ENCODE measurements at places on chromosomes 5 and 9.

DNA sequence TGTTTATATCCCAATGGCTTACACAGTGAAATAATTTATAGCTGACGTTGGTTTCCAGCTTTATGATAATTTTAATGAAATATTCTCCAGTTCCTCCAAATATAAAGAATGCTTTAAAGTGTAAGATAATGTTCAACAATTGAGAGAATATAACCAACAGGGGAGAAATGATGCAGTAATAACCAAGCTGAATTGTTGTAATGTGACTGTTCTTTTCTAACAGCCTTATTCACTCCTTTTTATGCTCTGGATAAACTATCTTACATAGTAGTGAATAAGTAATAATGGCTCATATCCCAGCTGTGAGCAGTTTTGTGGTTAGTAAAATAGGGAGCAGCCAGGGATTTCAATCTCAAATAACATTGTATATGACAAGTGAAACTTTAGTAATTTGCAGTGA lies 2348.7 kb upstream of the ACO1 start:
- no peak for DNase-seq

- DNase-seq, result no peak
Observed at GRCh38 chr5:9337928-9338595, 207.8 kb downstream of the SEMA5A start.

DNA sequence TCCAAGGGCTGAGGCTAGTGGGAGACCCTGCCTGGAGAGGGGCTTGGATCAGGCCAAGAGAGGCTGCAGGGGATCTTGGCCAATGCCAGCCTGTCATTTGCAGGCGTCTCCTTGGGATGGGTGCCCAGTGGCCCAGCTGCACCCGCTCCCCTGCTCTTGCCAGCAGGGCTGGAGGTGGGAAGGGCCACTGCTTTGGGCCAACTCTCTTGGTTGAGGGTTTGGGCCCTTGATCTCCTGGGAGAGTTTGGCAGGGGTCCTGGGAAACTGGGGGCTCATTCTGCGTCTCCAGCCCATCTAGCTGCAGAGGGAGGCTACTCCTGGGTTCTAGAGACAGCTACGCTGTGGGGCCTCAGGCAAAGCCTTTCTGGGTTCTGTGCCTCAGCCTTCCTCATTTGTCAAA lies 10.5 kb downstream of the PSD2 start:
- DNase-seq, result no peak

DNA sequence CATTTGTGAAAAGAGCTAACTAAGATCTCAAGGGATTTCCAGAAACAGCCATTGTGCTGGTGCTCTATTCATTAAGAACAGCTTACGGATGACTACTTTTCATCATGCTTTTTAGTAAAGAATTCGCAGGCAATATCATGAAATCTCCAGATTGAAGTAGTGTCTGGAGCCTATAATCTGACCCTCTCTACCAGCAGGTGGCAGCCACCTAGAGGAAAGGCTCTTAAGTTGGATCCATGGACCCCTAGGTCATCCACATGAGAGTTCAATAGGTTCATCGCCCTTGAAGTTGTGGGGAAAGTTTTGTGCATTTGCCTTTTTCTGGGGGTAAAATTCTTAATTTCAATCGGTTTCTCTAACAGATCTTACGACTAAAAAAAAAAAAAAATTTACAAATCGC lies 82.3 kb downstream of the SLC1A3 start:
- DNase-seq, result no peak

GRCh38 chr9:17739022-17739421 lies 160.2 kb downstream of the SH3GL2 start:
- DNase-seq, result no peak

- no peak for DNase-seq
Observed at GRCh38 chr5:77128411-77129061, 41.5 kb upstream of the ZBED3 start.

- DNase-seq, result no peak
Observed at GRCh38 chr5:131792896-131793295, 3.9 kb downstream of the FNIP1 start.

GRCh38 chr9:136824496-136825225 lies 16.9 kb downstream of the RABL6 start:
- no peak for DNase-seq

- DNase-seq, result no peak
Observed at GRCh38 chr5:174556756-174557155, 167.6 kb upstream of the MSX2 start.

DNA sequence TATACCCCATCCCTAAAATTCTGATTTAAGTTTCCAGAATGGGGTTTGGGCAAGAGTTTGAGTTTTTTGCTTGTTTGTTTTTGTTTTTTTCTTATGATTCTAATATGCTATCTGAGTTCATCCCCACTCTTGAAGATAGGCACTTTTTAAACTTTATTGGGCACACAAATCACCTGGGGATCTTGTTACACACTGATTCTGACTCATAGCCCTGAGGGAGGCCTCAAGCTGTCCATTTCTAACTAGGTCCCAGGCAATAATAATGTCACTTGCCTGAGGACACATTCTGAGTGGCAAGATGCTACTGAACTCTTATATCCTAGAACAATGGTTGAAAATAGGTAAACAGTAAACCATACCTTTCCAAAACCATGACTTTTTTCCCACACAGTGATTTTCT lies 22.8 kb upstream of the ABLIM3 start:
- DNase-seq, result no peak

DNA sequence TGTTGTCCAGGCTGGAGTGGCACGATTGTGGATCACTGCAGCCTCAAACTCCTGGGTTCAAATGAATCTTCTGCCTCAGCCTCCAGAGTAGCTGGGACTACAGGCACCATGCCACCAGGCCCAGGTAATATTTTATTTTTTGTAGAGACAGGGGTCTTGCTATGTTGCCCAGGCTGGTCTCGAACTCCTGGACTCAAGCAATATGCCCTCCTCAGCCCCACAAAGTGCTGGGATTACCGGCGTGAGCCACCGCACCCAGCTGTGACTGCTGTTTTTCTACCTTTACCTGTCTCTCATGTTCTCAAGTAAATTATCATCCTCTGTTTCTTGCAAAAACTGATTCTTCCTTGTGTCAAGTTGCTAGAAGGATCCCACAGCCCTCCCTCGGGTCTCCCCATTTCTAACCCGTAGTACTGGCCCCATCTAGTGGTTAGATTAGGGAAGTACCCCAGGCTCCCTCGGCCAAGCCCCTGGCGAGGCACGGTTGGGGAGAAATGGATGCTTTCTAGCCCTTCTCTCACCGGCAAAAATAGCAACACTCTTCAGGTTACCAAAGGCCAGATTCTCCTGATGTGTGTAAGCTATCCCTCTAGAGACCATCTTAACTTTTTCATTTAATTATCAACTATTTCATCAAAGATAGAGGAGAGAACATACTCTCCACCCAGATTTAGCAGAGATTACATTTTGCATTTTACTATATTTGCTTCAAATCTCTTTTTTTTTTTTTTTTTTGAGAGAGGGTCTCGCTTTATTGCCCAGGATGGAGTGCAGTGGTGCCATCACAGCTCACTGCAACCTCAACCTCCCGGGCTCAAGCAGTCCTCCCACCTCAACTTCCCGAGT lies 19.2 kb upstream of the TOR1B start:
- DNase-seq, result peak; percentile 64

DNA sequence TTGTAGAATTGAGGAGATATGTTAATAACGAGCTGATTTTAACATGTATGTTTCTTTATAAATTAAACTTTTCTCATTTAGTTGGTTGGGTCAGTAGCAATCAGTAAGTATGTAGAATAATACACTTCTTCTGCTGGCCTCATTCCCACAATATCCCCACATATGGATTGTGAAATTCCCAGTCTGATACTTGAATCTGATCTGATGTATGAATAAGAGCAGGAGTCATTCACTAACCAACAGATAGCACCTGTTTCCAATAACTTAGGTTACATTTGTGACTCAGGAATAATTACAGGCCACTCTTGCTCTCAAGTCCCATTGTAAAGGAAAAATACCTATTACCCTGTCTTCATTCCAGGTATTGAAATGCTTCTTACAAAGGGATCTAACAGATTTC lies 23.9 kb downstream of the SLC36A1 start:
- no peak for DNase-seq

GRCh38 chr9:8456344-8456743 lies 656.8 kb upstream of the DMAC1 start:
- DNase-seq, result no peak

GRCh38 chr5:110510146-110510545 lies 216.3 kb downstream of the TMEM232 start:
- DNase-seq, result no peak

- no peak for DNase-seq
Observed at GRCh38 chr5:179266291-179267070, 78.8 kb downstream of the ADAMTS2 start.

DNA sequence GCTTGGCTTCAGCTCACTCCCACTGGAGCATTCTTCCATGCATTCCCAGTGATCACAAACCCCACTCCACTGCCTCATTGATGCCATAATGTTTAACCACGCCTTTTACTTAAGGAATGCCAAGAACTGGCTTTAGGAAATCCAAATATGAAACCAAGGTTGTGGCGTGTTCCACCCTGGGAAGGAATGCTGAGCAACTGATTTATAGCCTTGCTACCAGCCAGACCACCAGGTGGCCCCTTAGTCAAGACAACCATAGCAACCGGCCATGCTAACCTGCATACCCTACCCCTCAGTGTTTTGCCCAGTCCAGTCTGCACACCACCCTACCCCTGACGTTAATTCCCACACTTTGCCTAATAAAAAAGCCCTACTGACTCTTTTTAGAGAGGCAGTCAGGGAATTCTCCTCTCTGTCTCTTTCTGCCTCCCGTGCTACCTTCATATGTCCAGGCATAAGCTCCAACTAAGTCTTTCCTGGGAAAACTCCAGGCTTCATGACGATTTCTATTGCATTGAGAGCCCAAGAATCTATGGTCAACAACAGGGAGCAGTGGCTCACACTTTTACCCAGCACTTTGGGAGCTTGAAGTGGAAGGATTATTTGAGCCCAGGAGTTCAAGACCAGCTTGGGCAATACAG lies 27.0 kb upstream of the PRRC2B start:
- DNase-seq, result no peak

DNA sequence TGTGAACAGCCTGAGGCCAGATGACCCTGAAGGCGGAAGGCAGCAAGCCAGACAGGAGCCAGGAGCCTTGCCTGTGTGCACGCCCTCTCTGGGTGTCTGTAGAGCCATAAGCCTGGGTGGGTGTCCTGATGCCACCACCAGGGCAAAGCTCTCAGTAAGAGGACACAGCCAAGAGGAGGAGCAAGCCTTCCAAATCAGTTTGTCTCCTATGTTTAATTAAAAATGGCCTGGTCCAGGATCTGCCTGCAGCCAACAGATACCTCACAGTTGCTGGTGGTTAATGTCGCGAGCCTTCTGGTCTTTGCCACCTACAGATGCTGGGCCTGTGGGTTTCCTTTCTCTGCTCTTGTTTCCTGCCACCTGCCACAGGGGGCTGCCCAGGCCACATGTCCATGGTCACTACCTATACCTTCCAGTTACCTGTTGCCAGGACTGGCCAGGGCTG lies 56.9 kb downstream of the SYK start:
- DNase-seq, result no peak

GRCh38 chr9:117211280-117211679 lies 203.6 kb downstream of the ASTN2 start:
- no peak for DNase-seq

DNA sequence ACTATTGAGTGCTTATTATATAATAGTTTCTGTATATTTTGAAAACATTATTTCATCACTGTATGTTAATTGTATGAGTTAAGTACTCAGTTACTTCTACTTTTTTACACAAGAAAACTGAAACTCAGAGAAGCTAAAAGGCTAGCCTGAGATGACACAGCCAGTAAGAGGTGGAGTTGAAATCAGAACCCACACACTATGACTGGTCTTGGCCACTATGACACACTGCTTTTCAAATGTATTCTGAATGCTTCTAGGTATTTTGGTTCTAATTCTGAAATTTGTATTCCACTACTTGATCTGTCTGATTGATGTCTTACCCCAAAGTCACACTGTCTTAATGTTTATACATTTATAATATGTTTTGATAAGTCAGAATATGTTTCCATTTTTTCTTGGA lies 181.8 kb downstream of the ZDHHC21 start:
- no peak for DNase-seq

DNA sequence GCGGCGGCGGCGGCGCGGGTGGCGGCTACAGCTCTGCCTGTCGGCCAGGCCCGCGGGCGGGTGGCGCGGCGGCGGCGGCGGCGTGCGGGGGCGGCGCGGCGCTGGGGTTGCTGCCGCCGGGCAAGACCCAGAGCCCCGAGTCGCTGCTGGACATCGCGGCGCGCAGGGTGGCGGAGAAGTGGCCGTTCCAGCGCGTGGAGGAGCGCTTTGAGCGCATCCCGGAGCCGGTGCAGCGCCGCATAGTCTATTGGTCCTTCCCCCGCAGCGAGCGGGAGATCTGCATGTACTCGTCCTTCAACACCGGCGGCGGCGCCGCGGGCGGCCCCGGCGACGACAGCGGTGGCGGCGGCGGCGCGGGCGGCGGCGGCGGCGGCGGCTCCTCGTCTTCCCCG lies 296 bp downstream of the ZSWIM6 start:
- DNase-seq, result peak; percentile 16

- no peak for DNase-seq
Observed at GRCh38 chr5:116561658-116562057, 13.0 kb downstream of the SEMA6A start.

DNA sequence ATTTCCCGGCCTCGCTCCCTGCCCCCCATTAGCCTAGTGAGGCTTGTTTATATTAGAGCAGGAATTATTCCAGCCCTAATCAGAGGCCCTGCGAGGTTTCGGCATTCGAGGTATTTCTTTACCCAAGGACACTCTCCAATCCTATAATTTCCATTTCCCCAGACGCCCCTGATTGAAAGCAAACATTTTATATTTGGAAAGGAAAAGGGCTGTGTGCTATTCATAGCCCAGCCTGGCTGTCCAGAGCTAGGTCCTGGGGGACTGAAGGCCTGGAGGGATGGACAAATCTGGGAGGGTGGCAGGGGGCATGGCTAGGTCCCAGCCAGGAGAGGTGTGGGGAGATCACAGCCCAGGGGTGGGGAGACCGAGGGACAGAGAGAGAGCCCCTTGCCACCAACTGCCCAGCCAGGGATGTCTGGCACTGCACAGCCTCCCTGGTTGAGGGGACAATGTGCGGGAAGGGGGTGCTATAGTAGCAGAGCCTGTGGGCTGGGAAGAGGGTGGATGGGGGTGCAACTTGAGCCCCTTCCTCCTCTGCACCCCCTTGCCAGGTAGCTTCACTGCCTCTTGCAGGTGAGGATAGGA lies 125.1 kb downstream of the BARX1 start:
- no peak for DNase-seq

- no peak for DNase-seq
Observed at GRCh38 chr5:174837919-174838902, 113.8 kb downstream of the MSX2 start.

- no peak for DNase-seq
Observed at GRCh38 chr9:89795538-89796195, 190.9 kb downstream of the GADD45G start.

DNA sequence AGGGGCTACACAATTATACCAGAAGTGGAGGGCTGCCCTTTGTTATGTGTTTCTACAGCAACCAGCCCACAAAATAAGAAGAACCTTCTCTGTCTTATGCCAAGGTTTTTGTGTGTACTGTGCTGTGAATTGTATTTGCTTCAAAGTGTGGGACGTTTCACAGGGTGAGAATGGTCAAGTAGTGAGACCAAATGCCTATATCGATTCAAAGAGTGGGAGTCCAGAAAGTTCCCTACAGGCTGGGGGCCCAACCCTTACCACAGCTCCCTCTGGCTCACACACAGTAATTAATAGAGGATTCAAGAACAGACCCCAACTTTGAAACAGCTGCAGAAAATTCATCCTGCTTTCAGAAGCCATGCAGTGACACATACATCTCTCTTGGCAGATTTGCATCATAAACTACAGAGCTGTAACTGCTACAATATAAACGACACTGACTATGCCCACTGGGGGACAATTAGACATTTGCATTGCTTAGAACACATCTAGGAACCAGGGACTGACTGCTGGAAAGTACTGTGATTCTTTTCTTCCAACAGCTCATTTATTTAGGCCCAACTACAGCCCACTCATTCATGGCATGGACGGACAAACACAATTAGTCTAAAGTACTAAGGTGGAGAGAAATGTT lies 12.8 kb downstream of the ENC1 start:
- no peak for DNase-seq
